ENCODE measurements at places on chromosomes 1 and 21. TPM values are rescaled to one million over a fixed set of nuclear protein-coding genes. Genes with fewer than 3 reads are reported as not detected.

Gene MYCL
- total RNA-seq, result not detected

Gene MYOG
- not detected for total RNA-seq

Gene CRP
- total RNA-seq, result not detected

GRCh38 chr1:41355761-41356160 is 5.5 kb upstream of the FOXO6 start:
- H3K27me3 ChIP-seq, result peaks cover 27% of the 10 kb centered on the region
- peaks cover 2% of the 10 kb centered on the region for H3K4me1 ChIP-seq
- H3K4me3 ChIP-seq, result no peak overlapping the region
- H3K36me3 ChIP-seq, result no peaks in the 10 kb centered on the region
- no peak for DNase-seq

DNA sequence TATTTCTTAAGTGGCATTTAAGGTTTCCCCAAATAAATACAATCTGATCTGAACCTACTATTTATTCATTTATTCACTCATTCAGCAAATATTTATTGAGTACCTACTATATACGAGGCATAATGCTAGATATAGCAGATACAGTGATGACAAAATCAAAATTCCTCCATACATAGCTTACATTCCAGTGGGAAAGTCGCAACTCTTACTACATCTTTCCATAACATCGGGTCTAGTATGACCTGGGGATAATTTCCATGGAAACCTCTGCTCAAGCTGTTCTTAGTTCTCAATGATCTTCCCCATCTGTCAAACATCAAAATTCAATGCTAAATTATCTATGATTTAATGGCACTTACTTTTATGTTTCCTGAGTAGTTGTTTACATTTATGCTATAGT is 70.8 kb upstream of the PRKACB start:
- H3K36me3 ChIP-seq, result no peaks in the 10 kb centered on the region
- no peak overlapping the region for H3K4me3 ChIP-seq
- peaks cover 2% of the 10 kb centered on the region for H3K4me1 ChIP-seq
- no peaks in the 10 kb centered on the region for H3K27me3 ChIP-seq
- H3K27ac ChIP-seq, result no peak overlapping the region

- H3K4me3 ChIP-seq, result no peak overlapping the region
- no peak overlapping the region for H3K27ac ChIP-seq
- H3K27me3 ChIP-seq, result no peaks in the 10 kb centered on the region
Measured at GRCh38 chr1:1788646-1789431, 10.6 kb upstream of the NADK start.

Gene PRKCZ
- total RNA-seq, result 24.4 TPM

Gene OR2AK2
- not detected for total RNA-seq

DNA sequence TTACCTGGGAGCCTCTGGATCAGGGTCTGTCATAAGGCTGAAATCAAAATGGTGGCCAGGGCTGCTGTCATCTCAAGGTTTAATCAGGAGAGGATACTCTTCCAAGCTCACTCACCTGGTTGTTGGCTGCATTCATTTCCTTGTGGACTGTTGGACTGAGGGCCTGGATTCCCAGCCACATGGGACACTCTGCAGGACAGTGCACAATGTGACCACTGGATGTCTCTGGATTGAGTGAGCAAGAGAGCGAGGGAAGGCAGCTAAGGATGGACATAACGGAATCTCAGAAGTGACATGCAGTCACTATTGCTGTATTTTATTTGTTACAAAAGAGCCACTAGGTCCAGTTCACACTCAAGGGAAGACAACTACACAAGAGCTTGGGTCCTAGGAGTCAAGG is 229.1 kb downstream of the S1PR1 start:
- H3K4me3 ChIP-seq, result no peak overlapping the region
- no peak overlapping the region for H3K27ac ChIP-seq
- DNase-seq, result no peak
- no peaks in the 10 kb centered on the region for H3K27me3 ChIP-seq
- peaks cover 2% of the 10 kb centered on the region for H3K36me3 ChIP-seq
- H3K4me1 ChIP-seq, result no peaks in the 10 kb centered on the region

DNA sequence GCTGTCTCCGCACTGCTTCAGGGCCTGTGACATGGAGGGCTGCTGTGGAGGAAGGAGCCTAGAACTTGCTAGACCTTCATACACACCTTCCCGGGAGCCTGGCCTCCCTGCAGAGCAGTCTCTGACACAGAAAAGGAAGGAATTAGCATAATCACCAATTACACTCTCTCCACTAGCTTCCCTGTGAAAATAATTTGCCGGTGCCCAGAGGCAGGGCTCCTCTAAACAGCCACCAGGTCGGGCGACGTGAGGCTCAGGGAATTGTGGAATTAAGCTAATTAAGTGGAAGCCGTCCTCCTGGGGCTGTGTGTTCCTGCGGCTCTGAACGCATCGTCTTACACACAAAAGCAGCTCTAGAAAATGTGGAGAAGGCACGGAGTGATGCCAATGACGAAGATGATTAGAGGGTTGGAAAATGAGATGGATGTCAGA is 82.6 kb downstream of the NENF start:
- H3K4me3 ChIP-seq, result no peak overlapping the region
- H3K27ac ChIP-seq, result no peak overlapping the region
- H3K36me3 ChIP-seq, result no peaks in the 10 kb centered on the region
- no peak for DNase-seq
- H3K27me3 ChIP-seq, result peaks cover 66% of the 10 kb centered on the region

Gene OVAAL
- total RNA-seq, result not detected

Gene SLAMF8
- total RNA-seq, result 1.8 TPM

Gene PBX1
- 0.11 TPM for total RNA-seq

GRCh38 chr21:30979054-30979453 is 59.2 kb downstream of the KRTAP19-8 start:
- peaks cover 6% of the 10 kb centered on the region for H3K4me1 ChIP-seq
- peaks cover 4% of the 10 kb centered on the region for H3K36me3 ChIP-seq
- peak overlapping the region; percentile 73 for H3K27ac ChIP-seq
- H3K27me3 ChIP-seq, result no peaks in the 10 kb centered on the region

GRCh38 chr1:211024901-211025300 is 109.0 kb downstream of the KCNH1 start:
- H3K27ac ChIP-seq, result no peak overlapping the region
- no peak overlapping the region for H3K4me3 ChIP-seq
- H3K4me1 ChIP-seq, result no peaks in the 10 kb centered on the region
- DNase-seq, result no peak
- H3K27me3 ChIP-seq, result no peaks in the 10 kb centered on the region

DNA sequence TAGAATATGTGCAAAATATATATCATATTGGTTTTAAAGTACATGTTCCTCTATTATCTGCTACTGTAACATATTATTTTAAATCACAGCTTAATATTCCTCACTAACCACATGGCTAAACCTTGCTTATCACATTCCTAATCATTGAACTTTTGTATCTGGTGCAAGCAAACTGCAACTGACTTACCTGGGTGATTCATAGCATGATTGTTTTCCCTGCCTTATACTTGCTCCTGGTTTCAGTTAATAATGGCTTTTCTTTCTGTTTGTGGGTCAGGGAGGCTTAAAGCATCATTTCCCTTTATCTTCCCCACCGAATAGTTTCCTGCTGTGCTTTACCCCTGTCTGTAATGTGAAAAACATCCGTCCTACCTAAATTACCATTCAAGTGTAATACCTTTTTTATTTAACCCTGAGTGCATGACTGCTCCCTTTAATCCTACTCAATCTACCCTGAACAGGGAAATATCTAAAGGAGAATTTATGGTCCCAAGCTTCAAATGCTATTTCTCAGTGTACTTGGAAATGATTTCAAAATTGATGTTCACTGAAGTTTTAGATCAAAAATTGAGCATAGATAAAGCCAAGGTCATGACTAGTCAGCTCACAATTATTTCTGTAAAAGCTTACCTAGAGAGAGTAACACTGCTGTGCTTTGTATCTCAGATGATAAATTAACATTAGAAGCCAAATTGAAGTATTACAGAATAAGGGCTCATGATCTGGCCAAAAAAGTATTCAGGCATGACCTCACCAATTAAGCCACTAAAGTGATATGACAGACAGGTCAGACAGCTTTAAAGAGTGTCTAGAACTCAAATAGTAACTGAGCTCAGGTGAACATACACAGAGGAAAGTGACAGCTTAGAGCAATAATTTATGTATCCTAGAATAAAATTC is 507.1 kb downstream of the BRINP3 start:
- H3K27ac ChIP-seq, result no peak overlapping the region
- no peaks in the 10 kb centered on the region for H3K27me3 ChIP-seq
- H3K4me3 ChIP-seq, result no peak overlapping the region
- no peaks in the 10 kb centered on the region for H3K4me1 ChIP-seq

DNA sequence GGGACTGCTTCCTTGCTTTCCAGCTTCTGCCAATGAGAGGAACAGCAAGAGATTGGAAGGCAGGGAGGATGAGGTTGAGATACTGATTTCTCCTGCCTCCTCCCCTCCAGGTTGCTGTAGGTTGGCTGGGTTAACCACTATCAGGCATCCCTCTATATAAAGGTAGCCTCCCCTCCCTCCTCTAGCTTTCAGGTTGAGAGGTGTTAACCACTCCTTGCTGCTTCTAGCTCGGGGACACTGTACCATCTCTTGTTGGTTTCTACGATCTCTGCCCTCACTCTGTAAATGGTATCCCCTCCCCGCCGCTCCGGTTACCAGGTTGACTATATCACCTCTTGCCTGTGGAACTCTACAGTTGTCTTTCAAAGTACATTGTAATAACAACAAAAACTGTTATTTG is 16.7 kb downstream of the LPAR3 start:
- peaks cover 14% of the 10 kb centered on the region for H3K27me3 ChIP-seq
- peaks cover 24% of the 10 kb centered on the region for H3K4me1 ChIP-seq
- H3K36me3 ChIP-seq, result peaks cover 17% of the 10 kb centered on the region
- H3K27ac ChIP-seq, result no peak overlapping the region

Gene GPA33
- total RNA-seq, result 3.0 TPM

Gene PHTF1
- 19.2 TPM for total RNA-seq

Gene CACHD1
- 0.91 TPM for total RNA-seq

- no peak overlapping the region for H3K4me3 ChIP-seq
- H3K27ac ChIP-seq, result no peak overlapping the region
- peaks cover 20% of the 10 kb centered on the region for H3K36me3 ChIP-seq
- no peak for DNase-seq
Measured at GRCh38 chr1:204447736-204448135, 36.1 kb upstream of the PPP1R15B start.

Measured in activated naive CD8-positive, alpha-beta T cell treated with anti-CD3 and anti-CD28 coated beads, Interleukin-2, amount 10 ng/mL, durations not matched to agents 7 days and 5 days (primary cell).